ENCODE measurements at places on chromosomes 11 and 22.
A peak's percentile ranks its signal among the peaks of the same experiment; 100 is the strongest.

GRCh38 chr22:39496131-39496838 lies 5.8 kb upstream of the MIEF1 start:
- DNase-seq, result peak; percentile 55

DNA sequence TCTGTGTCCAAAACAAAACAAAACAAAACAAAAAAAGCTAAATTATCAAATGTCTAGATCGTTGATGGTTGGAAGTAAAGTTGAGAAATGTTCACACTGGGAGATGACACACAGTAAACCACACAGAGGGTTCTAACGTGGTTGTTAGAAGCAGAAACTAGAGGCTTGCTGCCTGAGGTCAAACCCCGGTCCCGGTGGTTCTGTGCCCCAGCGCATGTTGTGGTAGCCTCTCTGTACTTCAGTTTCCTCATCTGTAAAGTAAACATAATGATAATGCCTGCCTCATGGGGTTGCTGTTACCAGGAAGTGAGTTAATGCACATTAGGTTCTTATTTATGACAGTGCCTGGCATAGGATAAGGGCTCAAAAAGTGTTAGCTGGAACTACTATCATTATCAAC lies 33.4 kb downstream of the PPARA start:
- DNase-seq, result no peak

DNA sequence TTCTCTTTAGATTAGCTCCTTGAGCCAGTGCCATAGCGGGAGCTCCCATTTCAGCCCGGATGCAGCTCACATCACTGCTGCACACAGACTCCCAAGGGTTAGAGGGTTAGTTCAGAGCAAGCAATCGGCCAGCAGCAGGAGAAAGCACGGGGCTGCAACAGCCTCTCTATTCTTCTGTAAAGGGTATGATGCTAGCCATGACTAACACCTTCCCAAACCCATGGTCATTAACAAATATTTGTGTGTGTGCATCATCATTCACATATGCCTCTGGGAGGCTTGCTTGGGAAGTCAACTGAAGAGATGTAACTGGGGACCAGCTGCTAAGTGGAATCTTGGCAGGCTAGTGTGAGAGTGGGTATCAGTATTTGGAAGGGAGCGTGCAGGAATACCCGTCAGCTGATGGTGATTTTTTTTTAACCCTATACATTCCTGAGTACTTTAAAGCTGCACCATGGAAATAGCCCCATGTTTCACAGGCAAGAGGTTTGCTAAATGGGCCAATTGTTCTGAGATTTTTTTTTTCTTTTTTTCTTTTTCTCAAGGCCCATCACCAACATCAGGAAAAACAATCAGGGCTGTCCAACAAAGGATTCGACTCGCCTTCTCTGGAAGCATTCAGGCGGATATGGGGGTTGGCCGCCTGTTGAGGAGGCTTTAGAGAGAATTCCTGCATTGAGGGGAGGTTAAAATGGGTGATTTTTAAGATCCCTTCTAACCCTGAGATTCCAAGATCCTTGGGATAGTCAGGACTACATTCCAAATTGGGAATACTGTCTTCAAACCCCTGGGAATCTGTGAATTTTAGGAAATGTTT lies 33.2 kb upstream of the CCDC89 start:
- peak; percentile 98 for DNase-seq

DNA sequence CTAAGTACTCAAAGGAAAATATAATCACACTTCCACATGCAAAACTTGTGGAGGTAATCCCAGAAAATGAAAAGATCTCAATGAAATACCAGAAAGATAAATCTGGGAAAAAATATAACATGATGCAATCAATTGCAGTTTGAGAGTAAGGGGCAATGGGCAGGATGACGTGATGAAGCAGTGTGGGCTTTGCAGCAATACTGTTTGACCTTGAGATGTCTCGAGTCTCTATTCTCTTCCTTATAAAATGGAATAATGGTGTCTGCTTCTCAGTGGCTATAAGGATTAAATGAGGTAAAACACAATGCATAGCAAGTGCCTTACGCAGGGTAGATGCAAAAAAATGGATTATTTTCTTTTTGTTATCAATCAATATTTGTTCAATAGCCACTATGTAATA lies 447.5 kb downstream of the BUD13 start:
- no peak for DNase-seq

- no peak for DNase-seq
Measured at GRCh38 chr22:39449708-39450107, 7.1 kb upstream of the MGAT3 start.

GRCh38 chr22:49662681-49663080 lies 165.0 kb downstream of the BRD1 start:
- DNase-seq, result no peak

GRCh38 chr11:3216027-3216525 lies 2.5 kb downstream of the MRGPRG start:
- no peak for DNase-seq

DNA sequence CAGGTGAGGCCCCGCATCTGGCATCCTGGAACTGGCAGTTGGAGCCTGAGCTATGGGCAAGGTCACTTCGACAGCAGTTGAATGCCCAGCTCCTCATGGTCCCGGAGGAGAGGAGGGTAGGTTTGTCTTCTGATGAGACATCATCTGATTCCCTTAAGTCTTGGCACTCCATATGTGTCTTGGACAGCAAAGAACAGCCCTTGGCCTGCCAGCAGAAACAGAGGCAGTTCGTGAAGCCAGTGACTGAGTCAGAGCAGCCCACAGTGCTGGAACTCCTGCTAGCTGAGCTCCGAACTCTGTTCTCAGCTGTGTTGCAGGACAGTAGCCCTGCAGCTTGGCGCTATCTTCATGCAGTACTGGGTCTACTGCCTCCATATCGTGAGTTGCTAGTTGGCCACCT lies 1.0 kb downstream of the DNHD1 start:
- peak; percentile 42 for DNase-seq
